ENCODE measurements at places on chromosomes 6 and 20.

- no peak for DNase-seq
Measured at GRCh38 chr6:55141611-55142010, 32.7 kb upstream of the HCRTR2 start.

DNA sequence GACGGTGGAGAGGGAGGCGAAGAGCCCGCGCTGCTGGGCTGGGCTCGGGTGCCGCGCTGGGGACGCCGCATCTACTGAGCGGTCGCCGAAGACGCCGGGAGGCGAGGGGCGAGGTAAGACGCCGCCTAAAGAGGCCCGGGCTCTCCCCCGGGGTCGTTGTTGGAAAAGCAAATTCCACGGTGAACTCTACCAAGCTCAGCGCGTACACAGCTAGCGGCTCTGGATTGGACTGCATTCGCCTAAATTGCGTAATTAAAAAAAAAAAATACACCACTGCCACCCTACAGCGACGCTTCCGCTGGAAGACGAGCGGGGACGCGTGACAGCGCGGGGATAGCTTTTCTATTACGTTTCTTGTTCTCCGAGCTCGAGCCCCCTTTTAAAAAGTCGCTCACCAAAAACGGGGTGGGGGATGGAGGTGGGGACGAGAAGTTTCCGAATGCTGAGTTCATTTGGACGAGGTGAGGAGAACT lies 92.0 kb upstream of the PRDM1 start:
- DNase-seq = peak; percentile 75

- DNase-seq = no peak
Measured at GRCh38 chr6:168390749-168391420, 50.1 kb upstream of the SMOC2 start.

DNA sequence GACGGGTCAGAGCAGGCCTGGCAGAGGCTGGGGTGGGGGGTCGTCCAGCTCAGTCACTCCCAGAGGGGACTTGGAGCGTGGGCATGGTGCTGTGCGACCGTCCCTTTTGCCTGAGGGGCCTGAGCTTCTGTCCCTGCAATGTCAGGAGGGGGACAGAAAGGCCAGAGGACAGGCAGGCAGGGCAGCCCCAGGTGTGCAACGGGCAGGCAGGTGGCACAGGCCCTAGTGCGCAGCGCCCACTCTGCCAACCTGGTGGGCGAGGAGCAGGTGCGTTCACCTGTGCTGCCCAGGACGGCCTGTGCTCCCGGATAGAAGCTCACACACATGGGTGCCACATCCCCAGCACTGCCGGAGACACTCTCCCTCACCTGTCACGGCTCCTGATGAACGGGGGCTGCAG lies 78.7 kb upstream of the SLCO4A1 start:
- no peak for DNase-seq

DNA sequence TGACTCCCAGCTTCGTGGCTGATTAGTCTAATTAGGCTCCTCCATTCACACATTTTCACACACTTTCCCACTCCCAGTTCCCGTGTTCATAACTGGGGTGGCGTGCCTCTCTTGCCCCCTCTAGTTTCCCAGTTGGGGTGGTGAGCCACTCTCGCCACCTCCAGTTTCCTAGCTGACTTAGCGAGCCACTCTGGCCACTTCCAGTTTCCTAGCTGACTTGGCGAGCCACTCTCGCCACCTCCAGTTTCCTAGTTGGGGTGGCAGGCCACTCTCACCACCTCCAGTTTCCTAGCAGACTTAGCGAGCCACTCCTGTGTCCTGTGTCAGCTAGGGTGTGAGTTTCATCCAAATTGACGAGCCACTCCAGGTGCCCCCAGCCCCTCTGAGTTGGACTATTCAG lies 7.4 kb upstream of the GMPR start:
- DNase-seq = no peak

- no peak for DNase-seq
Measured at GRCh38 chr6:152093711-152094110, 286.2 kb downstream of the ESR1 start.

GRCh38 chr6:124765280-124765679 lies 197.0 kb upstream of the RNF217 start:
- DNase-seq = no peak

DNA sequence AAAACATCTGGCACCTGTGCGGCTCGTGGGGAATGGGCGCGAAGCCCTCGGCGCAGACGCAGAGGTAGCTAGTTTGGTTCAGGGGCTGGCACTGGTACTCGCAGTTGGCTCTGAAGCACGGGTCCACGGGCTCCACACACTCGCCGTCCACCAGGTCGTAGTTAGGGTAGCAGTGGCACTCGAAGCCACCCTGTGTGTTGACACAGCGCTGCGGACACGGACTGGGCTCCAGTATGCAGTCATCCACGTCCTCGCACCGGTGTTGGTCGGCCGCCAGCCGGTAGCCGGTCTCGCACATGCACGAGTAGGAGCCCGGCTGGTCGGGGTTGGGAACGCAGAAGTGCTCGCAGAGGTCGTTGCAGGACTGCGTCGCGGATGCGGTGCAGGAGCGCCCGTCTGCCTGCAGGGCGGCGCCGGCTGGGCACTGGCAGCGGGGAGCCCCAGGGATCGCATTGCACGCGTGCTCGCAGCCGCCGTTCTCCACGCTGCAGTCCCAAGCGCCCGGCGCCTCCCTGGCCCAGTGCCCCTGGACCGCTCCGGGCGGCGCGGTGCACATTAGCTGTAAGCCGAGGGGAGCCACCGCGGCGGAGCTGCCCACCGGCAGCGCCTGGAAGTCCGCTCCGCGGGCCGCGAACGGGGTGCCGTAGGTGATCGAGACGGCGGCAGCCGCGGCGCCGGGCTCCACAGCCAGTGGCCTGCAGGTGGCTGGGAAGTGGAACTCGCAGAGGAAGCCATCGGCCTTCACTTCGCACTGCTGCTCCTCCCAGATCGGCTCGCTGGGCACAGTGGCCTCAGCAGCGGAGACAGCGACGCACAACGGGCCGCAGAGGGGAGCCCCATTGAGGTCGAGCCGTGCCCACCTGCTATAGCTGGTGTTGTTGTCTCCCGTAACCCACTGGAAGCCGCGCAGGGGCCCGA lies 930 bp downstream of the THBD start:
- no peak for DNase-seq

- no peak for DNase-seq
Measured at GRCh38 chr6:19802656-19803055, 34.5 kb upstream of the ID4 start.

DNA sequence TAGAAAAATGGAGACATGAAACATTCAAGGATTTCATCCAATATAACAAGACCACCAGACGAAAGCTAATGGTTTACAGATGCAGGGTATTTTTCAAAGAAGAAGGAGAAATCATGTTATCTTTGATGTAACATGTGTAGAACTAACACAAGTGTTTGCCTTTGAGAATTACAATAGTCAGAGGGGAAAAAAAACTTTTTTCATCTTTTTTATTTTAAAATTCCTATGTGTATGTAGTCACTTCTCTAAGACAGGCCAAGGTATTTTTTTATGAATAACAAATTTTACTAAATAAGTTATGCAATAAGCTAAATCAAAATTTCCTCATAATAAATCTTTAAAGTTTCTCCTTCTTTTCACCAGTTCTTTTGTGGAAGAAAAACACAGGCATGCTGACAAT lies 161.4 kb downstream of the PDE7B start:
- no peak for DNase-seq

DNA sequence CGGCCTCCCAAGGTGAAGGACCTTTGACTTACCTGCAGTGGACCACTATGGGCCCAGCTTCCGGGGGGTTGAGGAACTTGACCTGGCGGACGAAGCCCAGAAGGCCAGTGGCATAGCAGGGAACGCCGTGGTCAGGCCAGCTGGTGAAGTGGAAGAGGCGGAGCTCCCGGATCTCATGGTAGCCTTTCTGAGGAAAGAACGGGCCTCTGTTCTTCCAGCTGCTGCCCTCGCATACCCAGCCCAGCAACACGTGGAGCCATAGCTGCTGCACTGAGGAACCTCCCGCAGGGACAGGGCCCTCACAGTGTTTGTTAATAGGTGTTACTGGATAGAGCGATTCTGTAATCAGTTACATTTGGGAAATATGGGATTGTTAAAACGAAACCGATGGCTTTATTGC lies 492.1 kb upstream of the CHD6 start:
- no peak for DNase-seq

- no peak for DNase-seq
Measured at GRCh38 chr6:3432416-3432815, 24.4 kb downstream of the SLC22A23 start.

DNA sequence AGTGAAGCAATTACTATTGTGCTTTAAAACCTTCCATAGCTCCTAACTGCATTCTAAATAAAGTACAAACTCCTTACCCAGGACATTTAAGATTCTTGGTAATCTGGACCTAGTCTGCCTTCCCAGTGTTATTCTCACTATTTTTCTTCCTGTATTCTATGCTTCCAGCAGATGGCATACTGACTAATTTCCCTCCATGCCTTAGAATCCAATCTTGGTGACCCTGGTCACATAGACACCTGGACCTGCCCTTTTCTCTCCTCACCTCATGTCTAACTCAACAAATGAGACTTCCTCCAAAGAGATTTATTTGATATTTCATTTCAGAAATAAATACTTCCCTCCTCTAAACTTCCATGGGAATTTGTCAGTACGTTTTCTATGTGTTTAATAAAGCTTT lies 25.8 kb downstream of the ROS1 start:
- no peak for DNase-seq

- DNase-seq = no peak
Measured at GRCh38 chr20:16552015-16552414, 21.2 kb downstream of the KIF16B start.

DNA sequence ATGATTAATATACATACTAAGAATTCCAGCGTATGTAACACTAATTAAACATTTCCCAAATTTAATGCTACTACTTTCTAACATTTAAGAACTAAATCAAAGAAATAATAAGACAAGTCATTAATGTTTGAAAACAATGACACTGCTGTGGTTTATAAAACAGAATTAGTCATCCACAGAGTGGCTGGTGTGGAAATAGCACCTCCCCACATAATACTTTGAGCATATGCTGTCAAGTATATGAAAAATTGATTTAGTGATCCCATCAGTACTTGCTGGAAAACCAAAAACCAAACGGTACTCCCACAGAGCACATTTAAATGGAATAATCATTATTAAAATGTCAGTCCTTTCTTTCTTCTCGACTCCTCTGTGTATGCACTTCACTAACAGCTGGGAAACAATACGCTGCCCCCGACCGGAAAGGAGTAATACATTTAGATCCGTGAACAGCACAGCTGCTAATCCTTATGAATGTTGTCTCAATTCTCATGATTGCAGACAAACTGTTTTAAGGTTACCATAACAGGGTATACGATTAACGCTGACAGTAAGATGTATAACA lies 78.4 kb downstream of the PREP start:
- no peak for DNase-seq

GRCh38 chr20:49615401-49616153 lies 47.6 kb upstream of the PTGIS start:
- no peak for DNase-seq

- no peak for DNase-seq
Measured at GRCh38 chr20:25033265-25033923, 24.5 kb downstream of the ACSS1 start.

DNA sequence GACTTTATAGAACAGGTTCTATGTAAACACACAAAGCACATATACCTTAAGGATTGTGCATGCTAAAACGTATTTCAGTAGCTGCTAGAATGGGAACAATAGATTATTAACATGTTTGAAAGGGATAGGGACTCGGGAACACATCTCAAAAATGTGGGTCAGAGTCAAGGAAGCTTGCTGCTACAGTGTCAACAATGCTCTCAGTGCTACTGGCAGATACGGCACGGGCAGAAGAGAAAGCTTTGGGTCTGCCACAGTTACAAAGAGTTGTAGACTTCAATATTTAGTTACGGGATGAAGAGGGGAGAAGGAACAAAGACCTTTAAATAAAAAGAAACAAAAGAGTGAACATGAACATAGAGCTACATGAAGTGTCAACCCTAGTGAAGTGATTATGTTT lies 170.5 kb downstream of the BACH2 start:
- no peak for DNase-seq

DNA sequence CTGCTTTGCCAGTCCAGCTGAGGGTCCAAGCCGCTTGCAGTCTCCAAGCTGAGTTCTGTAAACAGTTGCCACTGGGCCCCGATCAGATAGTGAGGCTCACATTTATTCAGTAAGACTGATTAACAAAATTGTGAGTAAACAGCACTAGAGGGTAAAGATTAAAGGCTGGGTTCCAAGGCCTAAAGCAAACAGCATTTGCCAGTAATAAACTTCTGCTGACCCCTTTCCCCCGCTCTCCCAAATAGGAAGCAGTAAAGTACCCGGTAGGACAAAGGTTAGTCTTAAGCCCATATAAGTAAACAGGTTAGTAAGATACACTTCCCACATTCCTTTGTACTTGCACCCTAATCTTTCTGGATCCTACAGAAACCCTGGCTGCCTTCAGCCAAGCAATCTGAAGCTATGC lies 181.8 kb downstream of the MEI4 start:
- DNase-seq = no peak

DNA sequence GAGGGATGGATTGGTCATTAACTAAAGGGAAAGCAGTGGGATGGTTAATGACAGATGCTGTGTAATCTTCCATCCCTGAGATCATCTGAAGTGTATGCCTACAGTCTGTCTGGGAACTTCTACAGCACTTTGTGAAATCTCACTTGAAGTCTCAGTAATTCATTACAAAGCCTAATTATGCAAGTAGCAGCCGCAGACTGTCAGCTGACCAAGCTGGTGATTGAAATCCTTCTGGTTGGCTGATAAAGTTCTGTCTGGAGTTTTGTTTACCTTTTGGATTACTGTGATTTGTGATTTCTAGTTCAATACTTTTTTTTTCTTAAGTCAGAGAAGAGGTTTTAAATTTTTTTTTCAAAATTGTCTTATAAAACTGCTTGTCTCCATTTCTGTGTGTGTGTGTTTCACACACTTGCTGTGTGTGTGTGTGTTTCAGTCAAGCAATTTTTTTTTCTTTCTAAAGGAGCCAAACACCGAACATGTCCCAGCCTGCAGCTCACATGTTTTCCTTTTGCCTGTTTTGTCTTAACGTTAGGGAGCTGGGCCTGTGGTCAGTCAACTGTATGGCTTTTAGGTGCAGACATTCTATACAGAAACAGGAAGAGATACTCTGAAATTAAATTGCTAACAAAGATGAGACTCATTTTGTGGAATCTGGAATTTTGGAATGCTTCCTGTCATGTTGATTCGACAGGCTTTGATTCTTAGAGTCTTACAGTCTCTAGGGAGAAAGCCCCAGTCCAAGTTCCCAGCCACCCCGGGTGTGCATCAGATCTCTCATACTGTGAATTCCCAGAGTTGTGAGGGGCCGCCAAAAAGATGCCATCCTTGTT lies 28.5 kb upstream of the ADGRF4 start:
- no peak for DNase-seq

DNA sequence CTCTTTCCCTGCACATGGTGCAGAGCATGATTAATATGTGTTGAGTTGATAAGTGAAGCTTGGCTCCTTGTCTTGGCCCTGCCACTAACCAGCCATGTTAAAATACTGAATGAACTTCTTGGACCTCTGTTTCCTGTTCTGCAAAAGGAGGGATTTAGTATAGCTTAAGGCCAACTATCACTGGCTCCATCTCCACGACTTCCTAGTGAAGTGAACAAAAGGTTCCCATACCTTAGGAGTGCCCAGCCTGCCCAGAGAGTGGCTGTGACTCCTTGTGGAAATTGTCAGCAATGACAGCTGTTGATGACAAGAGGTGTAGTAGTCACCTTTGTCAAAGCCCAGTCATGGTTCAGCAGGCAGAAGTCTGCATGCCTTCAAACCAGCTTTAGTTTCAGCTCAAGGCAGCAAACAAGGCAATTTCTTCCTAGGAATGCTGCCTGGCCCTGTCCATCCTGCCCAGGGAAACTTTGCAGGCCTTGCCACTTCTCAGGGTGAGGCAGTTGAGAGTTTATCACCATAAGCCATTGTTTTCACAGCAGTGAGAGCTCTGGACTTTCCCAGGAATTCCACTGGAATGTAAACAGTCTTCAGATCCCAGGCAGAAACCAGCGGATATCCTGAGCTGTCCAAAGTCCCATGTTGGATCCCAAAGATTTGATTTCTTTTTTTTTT lies 169.7 kb upstream of the TNFAIP3 start:
- no peak for DNase-seq
